ENCODE measurements at places on chromosomes 16 and 17.

DNA sequence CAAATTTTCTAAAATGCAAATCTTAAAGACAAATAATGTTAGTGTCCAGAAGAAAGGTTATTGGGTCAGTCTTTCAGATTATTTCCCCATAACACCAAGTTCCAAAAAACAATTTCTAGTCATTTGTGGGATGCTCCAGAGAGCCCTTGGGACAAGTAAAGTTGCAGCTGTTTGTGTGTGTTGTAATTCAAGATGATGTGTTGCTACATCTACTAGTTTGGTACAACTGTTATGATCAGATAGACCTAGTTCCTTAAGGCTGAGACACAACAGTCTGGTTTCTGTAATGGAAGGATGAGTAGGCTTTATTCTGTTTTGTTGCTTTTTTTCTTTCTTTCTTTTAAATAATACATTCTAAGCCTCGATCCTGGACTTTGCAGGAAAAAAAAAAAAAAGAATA lies 41.9 kb downstream of the PIGL start:
- DNase-seq: no peak

DNA sequence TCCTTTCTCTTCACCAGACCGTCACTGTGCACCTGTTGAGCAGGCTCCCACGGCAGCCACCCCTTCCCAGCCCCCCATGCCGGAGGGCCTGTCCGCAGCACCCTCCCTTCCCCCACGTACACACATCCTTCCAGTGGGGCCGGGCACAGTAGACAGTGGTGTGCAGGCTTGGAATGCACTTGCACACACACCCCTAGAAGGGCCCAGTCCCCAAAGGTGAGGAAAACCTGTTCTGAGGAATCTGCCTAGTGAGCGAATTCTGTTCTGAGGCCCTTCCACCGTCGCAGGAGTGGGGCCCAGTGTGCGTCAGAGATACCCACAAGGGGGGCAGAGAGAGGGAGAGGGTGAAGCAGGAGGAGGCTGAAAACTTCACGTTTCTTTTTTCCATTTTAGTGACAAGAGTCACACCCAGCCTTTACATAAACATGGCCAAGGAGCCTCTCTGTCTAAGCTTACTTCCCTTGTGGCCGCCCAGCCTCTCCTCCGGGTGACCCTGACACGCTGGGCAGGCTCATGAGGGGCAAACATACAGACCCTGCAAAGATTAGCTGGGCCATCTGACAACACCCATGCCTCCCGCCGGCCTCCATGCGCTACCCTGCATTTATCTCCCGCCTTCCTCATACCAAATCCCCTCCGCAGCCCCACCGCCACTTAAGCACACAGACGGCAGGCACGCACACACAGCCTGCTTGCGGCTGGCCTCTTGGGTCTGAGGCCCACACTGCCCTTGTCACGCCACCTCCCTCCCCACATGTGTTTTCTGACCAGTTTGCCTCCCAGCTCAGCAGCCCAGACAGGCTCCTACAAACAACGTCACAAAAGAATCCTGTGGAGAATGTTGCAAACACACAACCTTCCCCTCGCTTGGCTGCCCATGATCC lies 1.8 kb downstream of the ZBTB4 start:
- DNase-seq: no peak

GRCh38 chr17:71168053-71168741 lies 952.6 kb upstream of the SOX9 start:
- no peak for DNase-seq

DNA sequence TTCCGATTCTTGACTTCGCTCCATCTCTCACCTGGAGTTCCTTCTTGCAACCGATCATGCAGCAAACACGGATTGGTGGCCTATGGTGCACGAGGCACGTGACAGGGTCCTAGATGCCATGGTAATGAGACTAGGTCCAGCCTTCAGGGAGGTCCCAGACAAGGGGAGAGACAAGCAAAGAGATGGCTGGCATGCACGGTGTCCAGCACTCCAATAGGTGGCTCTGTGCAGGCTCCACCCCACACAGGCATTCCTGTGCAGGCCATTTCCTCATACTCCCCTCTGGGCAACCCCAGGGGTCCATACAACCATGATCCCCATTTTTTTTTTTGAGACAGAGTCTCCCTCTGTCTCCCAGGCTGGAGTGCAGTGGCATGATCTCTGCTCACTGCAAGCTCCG lies 31.3 kb downstream of the WNT9B start:
- no peak for DNase-seq

DNA sequence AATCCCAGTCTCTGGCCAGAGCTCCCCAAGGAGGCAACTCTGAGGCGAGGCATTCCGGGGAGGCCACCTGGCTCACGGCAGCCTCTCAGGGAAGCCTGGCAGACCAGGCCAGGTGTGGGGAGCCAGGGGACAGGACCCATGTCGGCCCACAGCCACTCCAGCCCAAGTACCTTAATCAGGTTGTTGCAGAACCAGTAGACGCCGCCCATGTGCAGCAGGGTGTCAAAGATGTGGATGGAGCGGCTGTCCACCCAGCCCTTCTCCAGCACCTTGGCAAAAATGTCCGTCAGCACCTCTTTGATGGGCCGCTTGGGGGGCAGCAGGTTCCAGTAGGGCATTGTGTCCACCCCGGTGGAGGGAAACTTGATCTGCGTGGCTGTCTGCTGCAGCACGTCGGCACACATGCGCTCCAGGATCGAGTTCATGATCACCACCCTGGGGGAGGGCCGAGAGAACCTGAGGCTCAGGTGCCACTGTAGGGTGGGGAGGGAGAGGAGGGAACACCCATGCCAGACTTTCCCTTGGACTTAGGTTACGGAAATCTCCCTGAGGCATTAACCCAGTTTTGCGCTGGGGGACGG lies 7.8 kb downstream of the CSF3 start:
- DNase-seq: no peak

DNA sequence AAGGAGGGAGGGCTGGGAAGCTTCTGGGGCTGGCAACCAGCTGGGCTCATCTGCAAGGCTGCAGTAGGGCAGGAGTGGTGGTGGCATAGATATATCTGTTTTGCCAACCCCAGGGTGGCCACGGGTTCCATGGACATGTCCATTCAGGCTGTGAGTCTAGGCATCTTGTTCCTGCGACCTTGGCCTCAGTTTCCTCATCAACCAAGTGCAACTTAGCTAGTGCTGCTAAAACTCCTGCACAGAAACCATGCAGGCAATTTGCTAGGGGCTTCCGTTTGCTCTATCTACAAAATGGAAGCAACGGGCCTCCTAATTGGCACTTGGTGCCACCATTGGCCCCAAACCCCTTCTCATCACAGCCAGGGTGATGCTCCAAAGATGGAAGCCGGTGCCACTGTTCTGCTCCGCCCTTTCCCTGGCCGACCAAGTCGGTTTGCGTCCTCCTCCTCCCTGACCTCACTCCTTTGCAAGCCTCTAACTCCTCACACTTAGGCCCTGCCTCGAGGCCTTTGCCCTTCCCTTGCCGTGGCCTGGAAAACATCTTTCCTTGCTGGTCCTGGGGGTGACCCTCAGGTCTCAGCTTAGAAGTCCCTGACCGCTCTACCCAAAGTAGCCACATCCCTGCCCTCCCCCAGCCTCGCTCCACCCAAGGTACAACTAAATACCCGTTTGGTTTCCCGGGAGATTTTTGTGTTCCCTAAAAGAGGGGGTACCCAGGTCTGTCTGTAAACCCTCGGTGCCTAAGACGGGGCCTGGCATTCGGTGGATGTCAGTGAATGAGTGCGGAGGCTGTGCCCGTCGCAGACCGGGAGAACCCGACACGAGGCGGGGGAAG lies 1.2 kb downstream of the SREBF1 start:
- no peak for DNase-seq

DNA sequence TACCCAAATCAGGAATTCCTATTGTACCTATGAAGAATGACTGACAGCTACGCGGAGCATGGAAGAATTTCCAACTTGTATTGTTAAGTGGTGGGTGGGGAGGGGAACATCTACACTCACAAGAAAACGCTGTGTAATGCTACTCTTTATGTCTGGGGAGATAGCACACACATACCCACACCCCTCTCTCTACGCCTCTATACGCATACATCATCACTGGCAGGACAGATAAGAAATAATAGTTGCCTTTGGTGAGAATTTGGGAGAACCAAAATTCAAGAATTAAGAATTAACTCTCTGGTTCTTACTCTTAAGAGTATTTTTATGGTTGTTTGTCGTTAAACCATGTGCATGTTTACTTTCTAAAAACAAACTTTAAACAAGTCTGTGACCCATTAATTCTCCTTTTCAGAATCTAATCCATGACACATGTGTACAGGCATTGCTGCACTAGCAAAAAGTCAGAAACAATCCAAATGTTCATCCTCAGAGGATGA lies 33.9 kb downstream of the CREBBP start:
- DNase-seq: no peak

DNA sequence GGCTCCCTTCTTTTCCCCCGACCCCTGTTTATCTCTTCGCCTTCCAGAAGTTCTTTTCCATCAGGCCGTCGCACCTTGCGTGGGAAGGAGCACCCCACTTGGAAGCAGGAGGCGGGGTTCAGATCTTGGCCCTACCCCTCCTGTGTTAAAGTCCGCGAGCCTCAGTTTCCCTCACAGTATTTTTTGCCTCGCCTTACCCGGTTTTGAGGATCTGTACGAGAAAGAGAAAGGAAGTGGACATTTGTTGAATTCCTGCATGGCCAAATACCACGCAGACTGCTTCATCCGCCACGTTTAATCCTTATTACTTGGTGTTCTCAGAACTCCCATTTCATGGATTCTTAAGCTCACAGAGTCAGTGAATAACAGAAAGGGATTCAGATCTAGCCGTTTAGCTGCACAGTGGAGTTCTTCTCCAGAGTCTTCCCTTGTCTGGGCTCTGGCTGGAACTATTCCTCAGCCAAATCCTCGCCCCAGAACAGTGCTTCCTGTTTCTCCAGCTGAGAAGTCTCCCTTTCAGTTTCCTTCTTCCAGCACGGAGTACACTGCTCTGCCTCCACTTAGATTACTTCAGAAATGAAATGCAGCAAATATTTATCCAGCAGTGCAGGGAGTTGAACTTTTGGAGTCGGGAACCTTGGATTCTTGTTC lies 590 bp downstream of the TMEM219 start:
- DNase-seq: no peak

DNA sequence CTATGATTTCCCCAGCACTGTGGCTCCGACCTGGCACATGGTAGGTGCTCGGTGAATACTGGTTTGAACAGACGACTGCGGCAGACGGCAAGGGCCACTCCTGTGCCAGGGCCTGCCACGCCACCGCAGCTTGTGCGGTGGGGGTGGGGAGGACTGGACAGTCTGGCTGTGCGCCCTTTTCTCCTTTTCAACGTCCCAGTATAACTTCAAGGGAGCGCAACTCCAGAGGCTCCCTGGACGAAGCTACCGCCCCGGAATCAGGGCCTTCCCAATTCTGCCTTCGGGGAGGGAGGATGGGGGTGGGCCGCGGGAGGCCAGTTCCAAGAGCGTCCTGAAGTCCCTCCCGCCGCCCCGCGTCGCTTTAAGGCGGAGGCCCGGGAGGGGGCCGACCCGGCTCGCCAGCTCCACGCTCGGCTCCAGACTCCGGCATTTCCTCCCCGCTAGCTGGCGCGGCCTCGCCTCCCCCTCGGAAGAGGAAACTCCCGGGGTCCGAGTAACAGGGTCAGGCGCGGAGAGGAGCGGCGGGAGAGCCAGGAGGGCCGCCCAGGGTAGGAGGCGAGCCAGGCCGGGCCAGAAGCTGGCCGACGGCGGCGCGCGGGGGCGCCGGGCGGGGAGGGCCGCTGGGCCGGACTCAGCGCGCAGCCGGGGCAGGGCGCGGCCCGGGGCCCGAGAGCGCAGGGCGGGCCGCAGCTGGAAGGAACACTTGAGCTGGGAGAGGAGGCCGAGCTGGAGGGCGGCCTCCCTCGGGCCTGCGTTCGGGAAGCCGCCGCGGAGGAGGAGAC lies at the start of gene ITPRIPL2:
ITPRIPL2 (plus strand) TSS at position 388 of the 782 bp plus-strand sequence. CDS start 498 bp downstream, outside the sequence.
- DNase-seq: no peak

- no peak for DNase-seq
Observed at GRCh38 chr17:9051561-9051960, 30.3 kb downstream of the NTN1 start.

DNA sequence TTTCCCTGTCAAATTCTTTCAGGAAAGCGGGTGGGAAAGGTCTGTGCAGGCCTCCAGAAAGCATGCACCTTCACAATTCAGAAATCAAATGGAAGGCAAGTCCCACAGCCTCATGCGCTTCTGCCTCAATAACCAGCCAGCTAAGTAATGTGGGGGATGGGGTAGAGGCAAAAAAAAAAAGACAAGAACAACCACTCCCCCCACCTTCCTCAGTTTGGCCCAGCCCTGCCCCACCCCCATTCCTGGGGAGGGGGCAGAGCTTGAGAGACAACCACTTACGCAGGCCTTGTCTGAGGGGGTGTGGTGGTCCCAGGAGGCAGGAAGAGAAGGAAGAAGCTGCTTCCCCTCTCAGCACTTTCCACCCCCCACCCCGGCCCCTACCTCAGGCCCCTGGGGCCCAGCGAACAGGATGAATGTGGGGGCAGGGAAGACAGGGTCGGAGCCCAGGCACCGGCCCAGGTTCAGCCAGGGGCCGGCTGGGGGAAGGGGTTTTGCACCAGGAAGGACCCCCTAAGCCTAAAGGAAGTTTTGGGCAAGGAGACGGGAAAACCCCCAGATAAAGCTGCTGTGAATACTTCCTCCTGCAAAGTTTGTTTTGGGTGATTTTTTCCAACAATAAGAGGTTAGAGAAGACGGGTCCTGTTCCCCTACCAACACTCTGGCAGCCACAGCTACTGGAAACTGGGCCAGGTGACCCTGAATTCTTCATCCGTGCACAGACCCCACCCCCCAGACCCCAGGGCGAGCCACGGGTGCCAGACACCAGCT lies 1.2 kb downstream of the JUP start:
- DNase-seq: no peak

DNA sequence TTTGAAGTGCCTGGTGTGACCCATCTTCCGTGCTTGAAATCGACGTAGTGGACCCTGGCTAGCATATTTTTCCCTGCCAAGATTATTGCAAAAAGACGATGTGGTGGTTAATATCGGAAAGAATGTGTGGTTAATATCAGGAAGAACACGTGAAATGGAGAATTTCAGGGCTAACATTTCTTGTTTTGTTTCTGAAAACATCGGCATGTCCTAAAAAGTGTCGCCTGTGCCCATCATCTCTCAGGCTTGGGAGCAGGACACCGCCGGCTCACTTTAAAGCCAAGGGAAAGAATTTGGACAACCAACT lies 345 bp upstream of the DCXR start:
- DNase-seq: no peak

DNA sequence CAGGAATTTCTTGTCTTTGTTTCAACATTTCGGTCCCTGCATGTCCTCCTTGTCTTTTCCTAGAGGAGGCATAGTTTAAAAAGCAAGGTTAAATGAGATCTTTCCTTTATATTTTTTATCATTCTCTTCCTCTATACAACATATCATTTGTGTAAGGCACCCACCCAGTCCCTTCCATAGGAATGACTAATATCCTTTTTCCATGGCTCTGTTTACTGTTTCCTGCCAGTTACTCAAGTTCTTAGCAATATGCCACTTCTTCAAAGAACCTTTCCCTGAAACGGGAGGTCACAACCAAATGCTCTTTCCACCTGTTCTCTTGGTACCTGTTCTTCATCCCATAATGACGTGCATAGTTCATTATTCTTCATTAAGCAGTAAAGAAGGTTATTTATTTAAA lies 1237.1 kb upstream of the GOT2 start:
- no peak for DNase-seq

- DNase-seq: no peak
Observed at GRCh38 chr17:79715098-79715942, 15.4 kb upstream of the ENPP7 start.

- DNase-seq: no peak
Observed at GRCh38 chr16:87535855-87536794, 43.3 kb upstream of the ZCCHC14 start.
